ENCODE measurements at places on chromosomes 6 and 20.
A peak's percentile ranks its signal among the peaks of the same experiment; 100 is the strongest.

DNA sequence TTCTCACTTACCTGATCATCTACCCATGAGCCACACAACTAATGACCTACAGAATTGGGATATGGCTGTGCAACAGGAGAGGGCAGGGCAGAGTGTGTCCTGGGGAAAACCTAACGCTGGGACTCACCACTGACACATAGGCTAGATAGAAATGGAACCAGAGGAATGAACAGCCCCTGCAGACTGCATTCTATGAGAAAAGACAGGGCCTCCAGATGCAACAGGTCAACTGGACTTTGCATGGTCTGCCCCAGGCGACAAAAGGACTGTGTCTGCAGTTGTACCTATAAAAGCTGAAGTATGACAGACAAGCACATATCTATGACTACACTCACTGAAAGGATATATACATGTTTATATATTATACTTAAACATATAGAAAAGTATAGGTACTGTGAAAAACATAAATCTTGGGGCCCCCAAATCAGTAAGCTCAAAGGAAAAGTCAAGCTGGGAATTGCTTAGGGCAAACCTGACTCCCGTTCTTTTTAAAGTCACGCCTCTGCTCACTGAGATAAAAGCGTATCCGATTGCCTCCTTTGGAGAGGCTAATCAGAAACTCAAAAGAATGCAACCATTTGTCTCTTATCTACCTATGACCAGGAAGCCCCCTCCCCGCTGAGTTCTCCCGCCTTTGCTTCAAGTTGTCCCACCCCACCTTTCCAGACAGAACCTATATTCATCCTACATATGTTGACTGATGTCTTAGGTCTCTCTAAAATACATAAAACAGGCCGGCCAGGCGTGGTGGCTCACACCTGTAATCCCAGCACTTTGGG lies 68.5 kb downstream of the EPB41L2 start:
- no peak for DNase-seq

GRCh38 chr20:31606804-31607639 lies 1.9 kb downstream of the ID1 start:
- no peak for DNase-seq

- no peak for DNase-seq
These were observed 9.4 kb downstream of the PDE10A start for GRCh38 chr6:165653607-165654006.

DNA sequence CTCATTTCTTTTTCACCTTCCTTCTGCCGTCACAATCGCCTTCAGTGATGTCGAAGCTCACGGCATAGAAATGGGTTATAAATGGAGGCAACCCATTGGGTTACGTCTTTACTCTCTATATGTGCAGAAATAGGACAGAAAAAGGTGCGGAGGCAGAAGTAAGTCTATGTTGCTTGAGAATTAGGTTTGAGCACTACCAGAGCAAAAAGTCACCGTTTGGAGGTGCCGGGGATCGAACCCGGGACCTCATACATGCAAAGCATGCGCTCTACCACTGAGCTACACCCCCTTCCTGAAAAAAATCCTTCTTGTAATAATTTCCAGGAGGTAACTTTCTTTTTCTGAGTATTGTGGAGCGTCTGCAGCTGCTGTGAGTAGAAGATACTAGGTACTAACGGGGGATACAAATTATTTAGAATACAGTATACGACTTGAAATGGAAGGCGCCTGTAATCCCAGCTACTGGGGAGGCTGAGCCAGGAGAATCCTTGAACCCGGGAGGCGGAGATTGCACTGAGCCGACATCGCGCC lies 134.2 kb downstream of the TRIM27 start:
- DNase-seq: peak; percentile 15

- DNase-seq: no peak
These were observed 660.5 kb downstream of the DOK5 start for GRCh38 chr20:55135923-55136322.
